NCI-H1417 (cell line): ENCODE measurements at places on chromosomes 3 and 15.

DNA sequence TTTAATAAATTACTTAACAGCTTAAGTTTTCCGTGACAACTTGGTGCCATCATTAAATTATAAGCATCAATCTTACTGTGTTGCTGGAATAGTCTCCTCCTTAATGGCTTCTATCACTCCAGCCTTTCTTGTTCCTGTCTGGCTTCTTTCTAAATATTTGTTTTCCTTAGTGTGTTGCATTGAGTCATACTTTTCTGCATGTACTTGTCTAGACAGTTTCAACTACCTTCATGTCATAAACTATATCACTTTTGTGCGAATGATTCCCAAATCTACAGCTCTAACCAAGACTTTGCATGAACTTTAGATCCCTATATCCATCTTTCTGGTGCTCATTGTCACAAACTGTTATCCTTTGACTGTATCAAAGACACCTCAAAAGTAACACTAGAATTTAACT, 78.4 kb downstream of the AKAP13 start:
- DNase-seq: no peak

GRCh38 chr3:155431856-155432570, 138.5 kb upstream of the STRIT1 start:
- no peak for DNase-seq

GRCh38 chr3:9130345-9131305, 118.8 kb downstream of the SRGAP3 start:
- DNase-seq: peak; percentile 48

- DNase-seq: no peak
Measured at GRCh38 chr15:58447271-58448010, 15.7 kb downstream of the LIPC start.

DNA sequence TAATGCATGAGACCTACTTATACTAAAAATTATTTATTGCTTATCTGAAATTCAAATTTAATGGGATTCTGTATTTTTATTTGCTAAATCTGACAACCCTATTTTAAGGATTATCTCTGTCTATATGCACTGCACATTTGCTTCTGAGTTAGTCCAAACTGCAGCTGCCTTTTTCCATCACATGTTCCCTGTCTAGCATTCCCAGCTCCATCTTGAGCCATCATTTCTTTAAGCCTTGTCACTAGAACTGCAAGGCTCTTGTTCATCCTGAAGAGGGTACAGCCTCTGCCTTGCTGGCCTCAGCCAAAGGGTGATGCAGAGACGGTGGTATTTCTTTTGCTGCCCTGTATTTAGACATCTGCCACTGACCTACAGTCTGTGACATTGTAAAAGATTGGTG, 125.8 kb upstream of the STT3B start:
- DNase-seq: no peak

GRCh38 chr15:80846031-80846815, 67.1 kb downstream of the CEMIP start:
- no peak for DNase-seq

DNA sequence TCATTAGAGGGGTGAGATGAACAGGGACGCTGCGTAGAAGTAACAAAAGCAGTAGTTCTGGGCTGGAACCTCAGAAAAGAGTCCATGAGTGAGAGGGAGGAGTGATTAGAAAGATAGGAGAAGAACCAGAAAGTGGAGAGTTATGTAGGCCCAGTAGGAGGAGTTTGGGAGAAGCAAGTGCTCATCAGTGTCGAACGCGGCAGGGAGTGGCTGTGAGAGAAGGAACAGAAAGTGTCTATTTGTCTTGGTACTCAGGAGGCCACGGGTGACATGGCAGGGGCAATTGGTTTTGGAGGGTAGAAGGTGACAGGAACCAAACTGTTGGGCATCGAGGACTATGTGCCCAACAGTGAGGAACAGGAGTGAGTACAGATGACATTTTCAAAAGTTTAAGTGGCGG, 1.3 kb upstream of the INSYN1 start:
- no peak for DNase-seq

DNA sequence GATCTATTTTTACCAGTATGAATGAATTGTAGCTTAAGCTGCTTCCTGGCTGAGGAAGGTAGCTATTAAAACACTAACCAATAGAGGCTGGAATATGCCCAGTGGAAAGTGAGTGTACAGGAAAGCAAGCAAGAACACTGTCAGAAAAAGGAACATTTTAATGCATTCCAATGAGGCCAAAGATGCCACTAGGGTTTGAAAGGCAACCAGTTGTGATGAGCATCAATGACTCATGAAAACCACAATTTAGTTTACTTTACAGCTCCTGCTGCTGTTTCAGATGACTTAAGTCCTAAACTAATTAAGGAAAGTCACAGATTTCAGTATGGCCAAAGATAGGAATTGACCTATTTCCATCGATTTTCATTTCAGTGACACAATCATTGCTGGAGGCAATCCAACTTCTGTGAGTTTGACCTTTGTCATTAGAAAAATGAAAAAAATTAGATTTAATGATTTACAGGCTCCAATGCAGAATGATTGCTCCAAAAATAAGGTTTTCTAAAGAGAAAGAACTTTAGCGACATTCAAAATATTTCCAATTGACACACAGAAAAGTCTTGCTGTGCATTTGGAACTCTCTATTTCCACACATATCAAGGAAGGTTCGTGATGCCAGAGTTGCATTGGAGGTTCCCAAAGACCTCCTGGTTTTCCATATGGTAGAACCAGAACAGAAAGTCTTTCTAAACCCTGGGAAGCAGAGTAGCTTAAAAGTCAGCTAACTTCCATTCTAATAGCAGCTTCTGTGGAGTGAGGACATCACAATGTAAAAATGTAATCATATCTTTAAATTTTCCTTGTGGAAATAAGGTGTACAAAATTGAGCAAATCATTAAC, 103.0 kb downstream of the SUCNR1 start:
- no peak for DNase-seq

- no peak for DNase-seq
Measured at GRCh38 chr3:30226601-30227151, 379.7 kb upstream of the TGFBR2 start.

DNA sequence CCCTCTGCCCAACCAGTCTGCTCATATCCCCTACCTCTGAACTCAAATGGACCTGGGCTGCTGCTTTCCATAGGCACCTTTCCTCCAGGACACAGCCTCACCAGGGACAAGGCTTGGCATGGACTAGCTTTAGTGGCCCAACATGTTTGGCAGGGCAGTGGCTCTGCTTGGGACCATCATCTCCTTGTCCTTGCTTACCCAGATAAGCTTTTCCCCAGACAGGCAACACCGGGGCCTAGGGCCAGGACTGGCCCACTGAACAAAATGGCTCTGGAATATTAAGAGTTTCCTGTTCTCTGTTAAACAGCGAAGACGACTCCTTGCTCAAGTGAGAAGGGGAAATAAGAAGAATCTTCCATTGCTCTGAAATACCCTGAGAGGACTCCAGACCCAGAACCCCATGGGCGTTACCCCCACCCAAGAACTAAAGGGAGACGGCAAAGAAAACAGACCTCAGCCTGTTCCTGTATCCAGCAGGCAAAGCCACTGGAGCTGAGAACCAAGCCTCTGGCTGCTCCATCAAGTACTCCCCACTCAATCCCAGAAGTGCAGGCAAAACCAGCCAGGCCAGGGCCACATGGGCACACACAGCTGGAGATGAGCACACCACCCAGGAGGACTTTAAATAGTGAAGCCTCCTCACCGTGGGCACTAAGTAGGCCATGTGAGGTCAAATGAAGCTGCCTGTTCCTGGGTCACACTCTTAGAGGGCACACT, 45.5 kb downstream of the CTNNB1 start:
- no peak for DNase-seq

- no peak for DNase-seq
Measured at GRCh38 chr3:51921081-51921578, 18.0 kb upstream of the IQCF1 start.

- DNase-seq: no peak
Measured at GRCh38 chr15:40511472-40512133, 40.8 kb downstream of the CHST14 start.

- DNase-seq: no peak
Measured at GRCh38 chr3:133468251-133468721, 68.4 kb downstream of the BFSP2 start.

- no peak for DNase-seq
Measured at GRCh38 chr3:9226326-9226725, 23.1 kb downstream of the SRGAP3 start.
